ENCODE measurements at places on chromosomes 3 and 15.

GRCh38 chr15:70439880-70440279 lies 323.5 kb downstream of the UACA start:
- DNase-seq = no peak

DNA sequence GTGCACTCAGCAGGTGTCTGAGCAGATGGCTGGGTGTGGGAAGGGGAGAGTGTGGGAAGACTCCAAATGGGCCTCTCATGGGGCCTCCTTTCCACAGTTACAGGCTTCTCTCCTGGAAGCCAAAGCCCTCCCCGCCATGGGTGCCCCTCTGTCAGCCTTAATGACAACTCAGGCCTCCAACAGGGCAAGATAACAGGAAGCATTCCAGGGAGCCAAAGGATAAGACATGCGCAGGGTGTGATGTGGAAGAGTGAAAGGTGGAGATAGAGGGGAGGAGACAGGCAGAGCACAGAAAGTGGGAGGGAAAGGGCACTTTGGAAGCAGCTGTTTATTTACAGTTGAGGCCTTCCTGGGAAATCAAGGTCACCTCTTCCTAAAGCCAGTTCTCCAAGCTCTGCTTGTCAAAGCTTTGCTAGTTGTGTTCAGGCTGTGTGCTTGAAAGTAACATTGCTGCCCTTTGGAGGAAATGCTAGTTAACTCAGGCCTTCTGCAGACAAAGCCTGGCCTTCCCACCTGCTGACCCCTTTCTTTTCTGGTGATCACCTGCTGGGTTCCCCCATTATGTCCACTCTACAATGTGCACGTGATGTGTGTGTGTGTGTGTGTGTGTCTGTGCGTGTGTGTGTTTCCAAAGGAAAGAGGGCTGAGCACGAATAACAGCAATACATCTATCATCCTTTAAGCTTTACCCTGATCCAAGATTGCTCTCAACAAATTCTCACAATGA lies 35.2 kb upstream of the SMAD3 start:
- no peak for DNase-seq

GRCh38 chr3:17478673-17479072 lies 263.8 kb downstream of the TBC1D5 start:
- DNase-seq = no peak

DNA sequence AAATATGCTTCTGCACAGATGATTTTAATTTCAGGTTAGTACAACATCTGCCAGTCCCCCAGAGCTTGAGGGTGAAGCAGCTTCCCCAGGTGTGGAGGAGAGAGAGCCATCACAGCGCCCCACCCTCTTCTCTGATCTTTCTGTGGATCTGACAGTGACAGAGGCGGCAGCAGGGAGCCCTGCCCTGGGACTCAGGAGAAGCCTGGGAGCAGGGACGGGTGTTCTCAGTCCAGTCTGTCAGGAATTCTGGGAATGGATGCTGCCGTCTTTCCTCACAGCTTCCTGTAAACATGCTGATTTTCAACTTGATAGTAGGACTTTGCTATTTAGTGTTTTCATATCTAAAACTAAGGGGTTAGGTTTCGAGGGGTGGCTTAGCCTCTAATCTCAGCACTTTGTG lies 11.4 kb upstream of the RAB8B start:
- no peak for DNase-seq

DNA sequence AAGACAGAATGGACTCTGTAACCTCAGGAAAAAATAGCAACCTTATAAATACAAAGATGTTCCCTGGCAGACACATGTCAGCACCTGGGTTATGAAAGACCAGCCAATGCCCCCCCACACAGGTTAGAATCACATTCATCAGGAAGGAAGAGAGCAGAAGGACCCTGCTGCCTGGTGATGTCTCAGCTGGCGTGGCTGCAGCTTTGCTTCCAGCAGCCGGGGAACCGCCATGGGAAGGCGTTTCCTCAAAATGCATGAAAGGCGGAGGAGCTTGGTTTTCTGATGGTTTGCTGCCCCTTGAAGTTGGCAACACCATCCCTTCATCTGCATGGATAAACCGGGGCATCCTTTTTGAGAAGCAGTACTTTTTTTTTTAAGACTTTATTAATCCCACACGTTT lies 10.9 kb upstream of the NSMCE3 start:
- DNase-seq = no peak

DNA sequence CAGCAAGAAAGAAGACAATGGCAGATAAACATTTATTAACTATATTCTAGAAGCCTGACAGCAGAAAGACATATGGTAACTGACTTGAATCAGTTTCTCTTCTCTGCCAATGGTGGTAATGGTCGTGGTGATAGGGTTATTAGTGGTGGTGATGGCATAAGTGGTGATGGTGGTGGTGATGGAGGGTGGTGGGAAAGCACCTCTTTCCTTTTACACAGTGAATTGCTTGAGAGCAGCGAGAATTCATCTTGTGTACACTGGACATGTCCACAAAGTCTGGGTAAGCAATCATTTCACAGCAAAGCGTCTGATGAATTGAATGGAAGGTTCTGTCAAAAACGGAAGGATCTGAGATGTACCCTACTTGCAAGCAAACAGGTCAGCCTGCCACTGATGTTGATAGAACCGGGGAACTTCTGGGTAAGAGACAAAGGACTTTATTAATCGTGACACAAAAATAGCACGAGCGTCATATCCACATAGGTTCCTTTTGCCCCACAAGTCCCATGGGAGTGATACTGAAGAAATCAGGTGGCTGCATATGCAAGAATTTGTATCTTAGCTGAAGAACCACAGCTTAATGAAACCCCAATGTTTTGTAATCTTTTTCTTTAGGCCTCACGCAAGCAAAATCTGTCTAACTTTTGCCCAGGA lies 23.5 kb upstream of the TBC1D5 start:
- no peak for DNase-seq

DNA sequence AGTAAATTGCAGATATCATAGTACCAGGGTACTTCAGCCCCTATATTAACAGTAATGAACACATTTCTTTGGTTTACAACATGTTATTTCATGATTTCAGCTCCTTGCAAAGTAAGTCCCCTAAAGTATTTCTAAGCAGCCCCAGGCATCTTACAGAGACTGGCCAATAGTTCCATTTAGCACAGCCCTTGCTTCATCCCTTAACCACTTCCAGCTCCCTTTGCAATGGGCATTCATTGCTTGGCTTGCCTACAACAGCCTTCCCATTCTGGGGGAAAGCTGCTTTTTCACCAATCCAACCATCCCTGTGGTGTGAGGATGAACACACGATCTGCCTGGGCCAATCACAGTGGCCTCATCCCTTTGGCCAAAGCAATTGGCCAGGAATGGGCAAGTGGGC lies 67.2 kb upstream of the XCR1 start:
- DNase-seq = no peak

DNA sequence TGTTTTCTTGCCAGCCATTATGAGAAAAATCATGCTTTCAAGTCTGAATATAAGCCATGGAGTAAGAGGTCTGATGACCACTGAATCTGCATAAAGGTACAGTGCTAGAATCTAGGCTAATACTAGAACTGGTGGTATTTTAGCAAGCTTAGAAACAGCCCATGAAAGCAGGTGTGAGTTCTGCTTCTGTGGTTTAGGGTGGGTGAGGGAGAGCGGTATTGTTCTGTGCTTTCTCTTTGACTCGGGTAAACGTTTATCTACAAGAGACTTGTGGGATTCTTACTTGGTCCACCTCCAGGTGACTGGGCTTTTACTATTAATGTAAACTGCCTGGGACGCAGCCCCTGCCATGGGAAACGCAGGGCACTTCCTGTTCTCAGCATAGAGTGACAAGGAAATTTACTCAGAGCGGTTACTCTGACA lies 55.2 kb downstream of the PGPEP1L start:
- DNase-seq = no peak

- no peak for DNase-seq
Measured at GRCh38 chr3:172082269-172082668, 42.9 kb downstream of the FNDC3B start.

DNA sequence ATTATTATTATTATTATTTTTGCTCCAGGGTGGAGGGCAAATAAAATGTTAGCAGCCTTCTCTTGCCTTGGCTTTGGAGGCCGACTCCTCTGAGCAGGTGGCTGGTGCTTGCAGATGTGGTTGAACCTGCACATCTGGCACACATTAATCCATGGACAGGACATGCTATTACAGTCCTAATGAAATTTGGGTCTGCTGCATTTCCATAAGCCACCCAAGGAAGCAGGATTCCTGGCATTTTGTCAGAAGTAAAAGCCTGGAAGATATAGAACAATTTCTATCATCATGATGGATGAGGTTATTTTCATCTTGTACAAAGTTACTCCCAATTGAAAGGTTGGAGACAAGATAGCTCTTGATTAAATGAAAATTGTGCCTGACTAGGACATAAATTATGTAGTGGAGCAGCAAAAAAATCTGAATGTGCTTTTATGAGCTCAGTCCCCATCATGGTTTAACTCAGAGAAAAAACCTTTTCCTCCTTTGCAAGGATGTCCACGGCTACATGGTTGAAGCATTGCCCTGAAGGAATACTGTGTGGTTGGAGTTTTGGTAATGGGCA lies 130.9 kb upstream of the RGMA start:
- DNase-seq = no peak

- DNase-seq = no peak
Measured at GRCh38 chr15:59933607-59934006, 70.5 kb upstream of the FOXB1 start.

- no peak for DNase-seq
Measured at GRCh38 chr3:62101488-62101887, 271.9 kb downstream of the FEZF2 start.

DNA sequence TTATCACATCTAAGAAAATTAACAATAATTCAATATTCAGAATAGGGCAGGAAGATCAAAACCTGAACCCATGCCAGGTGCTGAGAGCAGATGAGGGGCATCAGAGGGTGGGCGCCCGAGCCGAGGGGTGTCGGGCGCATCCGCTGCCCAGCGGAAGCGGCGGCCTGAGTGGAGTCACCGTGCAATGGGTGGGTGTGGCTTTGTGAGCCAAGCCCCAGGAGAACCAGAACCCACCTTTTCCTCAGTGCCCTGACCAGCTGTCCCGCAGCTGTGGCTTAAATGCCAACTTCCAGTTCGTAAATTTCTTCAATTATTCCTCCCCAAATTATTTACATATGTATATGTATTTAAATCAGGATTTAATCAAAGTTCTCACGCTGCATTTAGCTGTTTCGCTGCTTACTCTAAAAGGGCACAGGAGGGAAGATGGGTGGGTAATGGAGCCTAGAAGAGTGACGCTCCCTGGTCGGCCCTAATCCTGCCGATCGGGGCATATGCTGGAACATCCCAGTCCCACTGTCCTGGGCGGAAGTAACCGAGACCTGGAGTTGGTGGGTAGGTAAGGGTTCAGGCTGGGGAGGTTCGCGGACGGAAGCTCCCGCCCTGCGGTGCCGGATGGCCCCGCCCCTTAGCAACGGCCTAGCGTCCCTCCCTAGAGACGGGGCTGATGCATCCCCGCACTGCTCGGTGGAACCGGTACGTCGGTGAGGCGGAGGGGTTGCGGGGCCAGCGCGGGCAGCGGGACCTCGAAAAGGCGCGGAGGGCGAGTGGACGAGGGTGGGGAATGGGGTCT lies 1.3 kb downstream of the DNAH1 start:
- DNase-seq = no peak

GRCh38 chr3:136196064-136196400 lies at the start of gene MSL2:
MSL2 (minus strand) TSS chr3:136196335; CDS start chr3:136195113, 1,222 bp downstream.
- DNase-seq = no peak

DNA sequence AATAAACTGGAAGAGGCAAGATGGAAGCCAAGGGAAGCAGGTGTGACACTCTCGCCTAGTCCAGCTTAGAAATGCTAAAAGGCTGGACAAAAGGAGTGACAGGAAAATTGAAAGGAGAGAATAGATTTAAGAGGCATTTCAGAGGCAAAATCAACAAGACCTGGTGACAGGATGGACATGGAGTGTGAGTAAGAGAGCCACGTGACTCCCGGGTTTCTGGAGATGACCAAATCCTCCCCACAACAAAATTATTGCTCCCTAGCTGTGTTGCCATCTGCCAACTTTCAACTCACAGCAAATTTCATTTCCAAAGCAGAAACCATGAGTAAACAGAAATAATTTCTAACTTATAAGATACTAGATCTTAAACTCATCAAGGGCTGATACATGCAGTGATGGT lies 52.6 kb downstream of the MTHFS start:
- DNase-seq = no peak

DNA sequence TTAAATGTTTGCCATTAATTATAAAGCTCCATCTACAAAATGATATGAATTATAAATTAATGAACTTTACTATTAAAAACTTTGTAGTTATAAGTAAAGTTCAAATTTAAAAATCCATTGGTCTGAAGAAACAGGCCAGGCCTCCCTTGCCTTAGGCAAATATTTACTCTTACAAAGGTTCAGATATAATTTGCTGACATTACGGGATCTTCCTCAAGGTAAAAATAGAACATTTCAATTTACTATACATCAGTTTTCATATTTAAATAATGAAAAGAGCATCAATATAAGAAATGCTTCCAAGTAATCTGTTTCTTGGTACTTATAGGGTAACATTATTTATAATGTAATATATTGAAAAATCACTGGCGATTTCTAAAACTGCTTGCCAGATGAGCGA lies 3.7 kb downstream of the CMTM6 start:
- no peak for DNase-seq

DNA sequence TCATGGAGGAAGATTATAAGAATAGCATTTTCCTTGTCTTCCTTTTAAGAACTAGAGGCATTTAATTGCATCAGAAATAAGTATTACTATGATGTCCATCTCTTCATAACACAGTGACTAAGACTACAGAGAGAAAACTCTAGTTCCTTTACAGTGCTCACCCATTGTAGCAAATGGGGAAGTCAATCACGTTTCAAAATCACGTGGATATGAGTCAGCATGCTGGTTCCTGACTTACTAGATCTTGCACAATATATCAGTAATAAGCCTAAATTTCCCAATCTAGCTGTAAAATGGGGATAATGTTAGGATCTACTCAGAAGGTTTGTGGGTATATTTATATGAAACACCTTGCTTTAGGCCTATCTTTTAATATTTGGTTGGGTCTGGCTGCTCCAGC lies 254.8 kb upstream of the EOMES start:
- DNase-seq = no peak

- no peak for DNase-seq
Measured at GRCh38 chr3:57893668-57894067, 114.6 kb upstream of the FLNB start.

- DNase-seq = no peak
Measured at GRCh38 chr15:71565006-71565405, 245.3 kb upstream of the NR2E3 start.

- DNase-seq = no peak
Measured at GRCh38 chr15:79977431-79978054, 6.5 kb upstream of the BCL2A1 start.

DNA sequence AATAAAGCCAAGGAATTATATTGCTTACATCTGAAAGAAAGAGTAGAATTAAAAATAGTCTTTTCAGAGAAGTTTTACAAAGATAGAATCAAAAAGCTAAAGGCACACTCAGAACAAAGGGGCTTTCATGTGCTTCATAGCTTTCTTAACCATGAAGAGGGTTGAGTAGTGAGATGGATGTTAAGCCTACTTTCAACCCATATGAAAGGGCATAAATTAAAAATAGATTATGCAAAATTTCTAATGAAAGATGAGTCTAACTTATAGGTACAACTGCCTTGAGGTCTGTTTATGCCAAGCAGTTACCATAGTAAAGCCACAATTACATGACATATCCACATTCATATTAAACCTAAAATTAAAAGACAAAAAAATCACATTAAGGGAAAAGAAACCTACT lies 223.3 kb upstream of the ARHGEF26 start:
- no peak for DNase-seq

- DNase-seq = no peak
Measured at GRCh38 chr15:80323285-80323684, 71.3 kb upstream of the CTXND1 start.

- DNase-seq = no peak
Measured at GRCh38 chr3:148235566-148235965, 462.1 kb upstream of the AGTR1 start.

Data from HuH-7.5 (cell line).